ENCODE measurements at places on chromosomes 12 and 14.

DNA sequence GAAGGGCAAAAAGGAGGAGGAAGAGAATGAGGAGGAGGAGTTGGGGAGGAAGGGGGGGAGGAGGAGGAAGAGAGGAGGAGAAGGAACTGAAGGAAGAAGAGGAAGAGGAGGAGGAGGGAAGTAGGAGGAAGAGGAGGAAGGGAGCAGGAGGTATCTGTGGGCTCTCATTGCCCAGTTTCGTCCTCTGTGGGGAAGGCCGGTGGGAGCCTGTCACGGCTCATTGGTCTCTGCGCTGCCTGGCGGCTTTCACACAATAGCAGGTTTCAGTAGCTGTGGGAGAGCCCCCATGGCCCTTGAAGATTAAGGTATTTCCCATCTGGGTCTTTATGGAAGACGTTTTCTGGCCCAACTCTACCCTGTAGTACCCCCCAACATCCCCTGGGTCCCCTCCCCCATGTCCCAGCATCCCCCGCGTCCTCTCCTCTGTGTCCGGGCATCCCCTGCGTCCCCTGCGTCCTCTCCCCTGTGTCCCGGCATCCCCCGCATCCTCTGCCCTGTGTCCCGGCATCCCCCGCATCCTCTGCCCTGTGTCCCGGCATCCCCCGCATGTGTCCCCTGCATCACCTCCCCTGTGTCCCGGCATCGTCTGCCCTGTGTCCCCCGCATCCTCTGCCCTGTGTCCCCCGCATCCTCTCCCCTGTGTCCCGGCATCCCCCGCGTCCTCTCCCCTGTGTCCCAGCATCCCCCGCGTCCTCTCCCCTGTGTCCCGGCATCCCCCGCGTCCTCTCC, 278.2 kb upstream of the SFSWAP start:
- H3K27ac ChIP-seq, result no peak overlapping the region
- H3K4me1 ChIP-seq, result no peaks in the 10 kb centered on the region
- H3K4me3 ChIP-seq, result no peak overlapping the region
- no peaks in the 10 kb centered on the region for H3K36me3 ChIP-seq
- no peak for DNase-seq

DNA sequence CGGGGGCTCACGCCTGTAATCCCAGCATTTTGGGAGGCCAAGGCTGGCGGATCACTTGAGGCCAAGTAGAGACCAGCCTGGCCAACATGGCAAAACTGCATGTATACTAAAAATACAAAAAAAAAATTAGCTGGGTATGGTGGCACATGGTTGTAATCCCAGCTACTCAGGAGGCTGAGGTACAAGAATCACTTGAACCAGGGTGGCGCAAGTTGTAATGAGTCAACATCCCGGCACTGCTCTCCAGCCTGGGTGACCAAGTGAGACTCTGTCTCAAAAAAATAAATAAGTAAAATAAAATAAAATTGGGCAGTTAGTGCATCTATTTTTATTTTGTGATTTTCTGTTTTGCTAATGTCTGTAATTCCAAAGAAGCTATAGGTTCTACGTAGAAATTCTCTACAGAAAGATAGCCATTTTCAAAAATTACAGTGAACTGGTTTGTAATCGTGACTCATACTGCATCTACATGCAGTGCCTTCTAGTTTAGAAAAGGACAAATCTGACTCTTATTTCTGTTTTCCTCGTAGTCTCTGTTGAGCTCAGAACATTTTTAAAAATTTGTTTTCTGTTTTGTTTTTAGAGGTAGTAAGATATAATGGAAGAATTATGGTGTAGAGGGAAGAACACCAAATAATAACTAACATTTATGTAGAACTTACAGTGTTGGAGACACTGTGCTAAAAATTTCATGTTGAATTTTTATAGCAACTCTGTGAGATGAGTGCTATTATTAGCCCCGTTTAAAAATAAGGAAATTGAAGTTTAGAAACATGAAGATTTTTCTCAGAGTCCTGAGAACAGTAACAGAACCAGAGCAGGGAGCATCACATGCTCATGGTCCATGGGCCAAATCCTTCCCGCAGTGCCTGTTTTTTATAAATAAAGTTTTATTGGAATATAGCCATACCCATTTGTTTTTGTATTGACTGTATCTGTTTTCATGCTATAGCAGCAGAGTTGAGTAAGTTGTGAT, 201.2 kb downstream of the SYNE2 start:
- H3K27me3 ChIP-seq, result no peaks in the 10 kb centered on the region
- no peaks in the 10 kb centered on the region for H3K4me1 ChIP-seq
- no peak overlapping the region for H3K27ac ChIP-seq
- DNase-seq, result no peak

- no peaks in the 10 kb centered on the region for H3K4me1 ChIP-seq
- no peak for DNase-seq
- no peak overlapping the region for H3K4me3 ChIP-seq
- H3K36me3 ChIP-seq, result no peaks in the 10 kb centered on the region
Observed at GRCh38 chr14:93587330-93587729, 156.6 kb downstream of the UNC79 start.

DNA sequence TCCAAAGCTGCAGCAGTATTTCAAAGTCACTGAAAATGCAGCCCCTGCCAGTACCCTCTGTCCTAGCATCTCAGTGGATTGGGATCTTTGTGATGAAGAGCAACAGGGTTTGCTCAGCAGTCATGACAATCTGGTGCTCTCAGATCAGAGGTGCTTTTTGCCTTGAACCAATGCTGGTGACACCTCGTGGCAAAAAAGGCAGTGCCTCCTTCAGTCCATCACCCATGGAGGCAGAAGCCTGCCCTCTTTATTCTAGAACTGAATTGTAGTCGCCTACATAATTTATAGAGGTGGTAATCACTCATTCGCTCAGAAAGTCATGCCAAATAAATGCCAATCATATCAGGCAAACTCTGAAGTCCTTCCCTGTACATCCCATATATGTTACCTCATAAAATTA, 126.0 kb upstream of the VRK1 start:
- H3K27me3 ChIP-seq, result peaks cover 17% of the 10 kb centered on the region
- no peak overlapping the region for H3K4me3 ChIP-seq
- H3K36me3 ChIP-seq, result no peaks in the 10 kb centered on the region
